ENCODE measurements at places on chromosomes 7 and 10.

- DNase-seq = no peak
Measured at GRCh38 chr7:156943091-156944041, 6.1 kb upstream of the NOM1 start.

GRCh38 chr10:75191821-75192568 lies 18.6 kb upstream of the VDAC2 start:
- DNase-seq = peak; percentile 91

GRCh38 chr7:56287429-56288138 lies 171.4 kb upstream of the NUPR2 start:
- DNase-seq = no peak

DNA sequence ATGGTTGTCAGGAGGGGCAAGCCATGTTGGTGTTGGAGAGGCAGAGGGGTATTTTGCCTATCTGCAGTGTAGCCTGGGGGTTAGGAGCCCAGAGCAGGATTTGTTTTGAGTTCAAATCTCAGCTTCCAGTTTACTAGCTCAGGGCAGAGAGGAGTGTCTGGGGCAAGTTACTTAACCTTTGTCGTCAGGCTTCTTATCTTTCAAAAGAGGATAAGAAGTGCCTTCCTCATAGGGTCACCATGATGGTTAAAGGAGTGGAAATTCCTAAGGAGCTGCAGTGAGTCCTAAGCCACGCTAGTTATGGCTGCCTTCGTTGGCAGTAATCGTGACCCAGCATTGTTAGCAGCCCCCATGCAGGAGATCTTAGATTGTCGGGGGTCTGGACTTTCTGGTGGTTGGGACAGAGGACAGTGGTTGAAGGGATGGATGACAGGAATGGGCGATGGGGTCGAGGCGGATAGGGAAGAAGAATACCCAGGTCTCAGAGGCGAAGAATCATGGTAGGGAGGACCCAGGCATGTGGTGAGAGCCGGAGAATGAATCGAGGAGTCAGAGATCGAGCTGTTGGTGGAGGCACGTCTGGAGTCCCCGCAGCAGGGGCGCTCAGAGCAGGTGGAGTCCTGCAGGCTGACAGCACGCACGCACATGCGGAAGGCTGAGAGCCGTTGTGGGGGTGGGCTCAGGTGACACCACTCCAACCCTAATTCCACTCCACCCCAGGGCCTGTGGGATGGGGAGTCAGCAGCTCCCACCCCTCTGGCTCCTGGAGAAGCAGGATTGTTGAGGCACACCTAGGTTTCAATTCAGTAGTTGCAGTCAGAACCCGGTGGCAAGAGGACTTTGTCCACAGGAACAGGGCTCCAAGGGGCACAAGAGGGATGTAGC lies 11.6 kb downstream of the ADCK2 start:
- DNase-seq = no peak

GRCh38 chr7:920351-921070 lies 34.0 kb downstream of the ADAP1 start:
- no peak for DNase-seq

- no peak for DNase-seq
Measured at GRCh38 chr10:76840802-76841201, 796.8 kb downstream of the KCNMA1 start.

DNA sequence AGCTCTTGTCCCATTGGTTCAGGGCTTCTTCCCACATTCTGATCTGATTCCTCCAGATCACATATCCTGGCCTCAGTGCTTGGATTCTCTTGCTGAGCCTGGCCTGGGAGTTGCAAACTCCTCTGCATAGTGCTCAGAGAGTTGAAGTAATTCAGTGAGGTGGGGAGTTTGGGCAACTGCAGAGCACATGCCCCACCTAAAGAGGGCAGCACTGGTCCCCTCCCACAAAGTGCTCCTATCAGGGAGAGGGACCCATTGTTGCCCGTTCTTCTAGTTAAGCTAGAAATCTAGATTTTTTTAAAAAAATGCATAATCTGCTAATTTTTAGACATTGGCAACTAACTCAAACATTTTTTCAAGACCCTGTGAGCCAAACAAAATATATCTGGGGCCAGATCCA lies 45.1 kb downstream of the CHN2 start:
- DNase-seq = no peak

DNA sequence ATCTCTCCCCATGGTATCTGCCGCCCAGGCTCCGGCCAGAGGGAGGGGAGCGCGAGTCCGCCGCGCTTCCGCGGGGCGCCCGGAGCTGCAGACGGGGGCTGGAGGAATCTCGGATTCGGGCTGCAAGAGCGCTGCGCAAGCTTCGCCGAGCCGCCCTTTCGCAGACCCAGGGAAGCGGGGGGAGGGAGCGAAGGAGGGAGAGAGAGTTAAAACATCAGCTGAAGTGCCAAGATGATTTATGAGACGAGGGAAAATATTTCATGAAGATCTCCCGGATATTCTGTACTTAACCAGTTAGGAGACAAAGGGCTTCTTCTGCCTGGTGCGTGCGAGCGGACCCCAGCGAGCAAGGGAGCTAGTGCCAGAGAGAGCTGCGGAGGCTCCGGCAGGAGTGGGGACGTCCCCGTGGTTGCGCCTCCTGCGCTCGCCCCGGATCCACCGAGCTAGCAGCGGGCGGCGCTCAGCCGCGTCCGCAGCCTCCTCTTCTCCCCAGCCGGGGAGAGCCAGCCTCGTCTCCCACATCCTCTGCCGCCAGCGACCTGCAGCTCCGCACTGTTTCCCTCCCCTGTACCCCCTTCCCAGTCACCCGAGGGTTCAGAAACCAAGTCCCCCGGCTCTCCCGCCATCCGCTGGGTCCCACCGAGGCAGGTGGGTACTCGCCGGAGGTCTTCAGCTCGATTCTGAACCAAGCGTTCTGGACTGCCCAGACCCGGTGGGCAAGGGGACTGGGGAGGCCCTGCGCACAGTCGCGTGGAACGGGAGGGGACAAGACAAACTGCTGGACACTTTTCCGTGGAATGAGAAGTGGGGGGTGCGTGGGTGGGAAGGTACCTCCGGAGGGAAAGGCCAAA lies 1.0 kb upstream of the PAX2 start:
- no peak for DNase-seq

GRCh38 chr7:93013446-93014061 lies 104.2 kb downstream of the SAMD9 start:
- peak; percentile 20 for DNase-seq

- DNase-seq = no peak
Measured at GRCh38 chr7:17166824-17167379, 131.6 kb upstream of the AHR start.

GRCh38 chr7:128066858-128067257 lies 35.6 kb upstream of the LRRC4 start:
- no peak for DNase-seq

GRCh38 chr7:148541891-148542504 lies 48.6 kb upstream of the C7orf33 start:
- DNase-seq = no peak

- DNase-seq = peak; percentile 88
Measured at GRCh38 chr7:55545496-55545895, 26.8 kb downstream of the VOPP1 start.

DNA sequence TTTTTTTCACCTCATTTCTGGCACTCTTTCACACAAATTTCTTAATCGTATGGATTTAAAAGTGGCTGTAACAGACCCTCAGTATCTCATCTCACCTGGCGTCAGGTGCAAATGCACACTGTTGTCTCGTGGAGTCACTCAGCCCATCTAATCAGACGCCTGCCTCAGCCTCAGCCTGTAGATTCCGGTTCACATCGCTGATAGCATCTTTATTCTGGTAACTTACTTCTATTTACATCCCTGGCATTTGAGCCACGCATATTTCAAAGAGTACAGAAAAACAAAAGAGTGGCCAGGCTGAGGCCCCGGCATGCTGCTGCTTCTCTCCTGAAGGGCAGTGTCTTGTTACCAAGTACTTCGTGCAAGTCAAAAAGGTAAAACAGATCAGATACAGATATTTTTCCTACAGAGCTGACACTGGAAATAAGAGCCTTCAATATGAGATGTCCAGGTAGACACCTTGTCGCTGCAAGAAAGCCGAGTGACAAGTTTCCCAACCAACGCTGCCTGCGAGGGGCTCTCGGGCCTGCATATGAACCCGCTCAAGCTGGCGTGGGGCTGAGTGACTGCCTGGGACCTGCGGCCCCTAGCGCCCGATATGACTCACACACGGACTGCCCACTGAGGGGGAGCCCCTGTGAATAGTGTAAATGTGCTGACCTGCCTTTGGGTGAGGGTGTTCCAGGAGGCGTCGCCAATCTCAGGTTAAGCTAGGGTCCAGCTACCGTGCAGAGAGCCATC lies 4.3 kb downstream of the VIPR2 start:
- DNase-seq = no peak

GRCh38 chr7:86933295-86933845 lies 126.1 kb downstream of the ELAPOR2 start:
- no peak for DNase-seq

GRCh38 chr7:50558294-50559053 lies 6.7 kb downstream of the DDC start:
- DNase-seq = no peak

DNA sequence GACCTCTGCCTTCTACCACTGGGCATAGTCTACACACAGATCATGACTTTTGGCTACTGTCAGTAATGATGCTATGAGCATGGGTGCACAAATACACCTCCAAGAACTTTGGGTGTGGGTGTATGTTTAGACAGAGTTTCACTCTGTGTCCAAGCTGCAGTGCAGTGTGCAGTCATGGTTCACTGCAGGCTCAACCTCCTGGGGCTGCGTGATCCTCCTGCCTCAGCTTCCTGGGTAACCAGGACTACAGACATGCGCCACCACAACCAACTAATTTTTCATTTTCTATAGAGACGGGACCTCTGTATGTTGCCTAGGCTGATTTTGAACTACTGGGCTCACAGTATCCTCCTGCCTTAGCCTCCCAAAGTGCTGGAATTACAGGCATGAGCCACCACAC lies 194.4 kb downstream of the NSUN6 start:
- DNase-seq = no peak

- no peak for DNase-seq
Measured at GRCh38 chr10:95550073-95550672, 11.0 kb downstream of the SORBS1 start.

GRCh38 chr10:60964257-60965235 lies 20.6 kb upstream of the RHOBTB1 start:
- peak; percentile 86 for DNase-seq

DNA sequence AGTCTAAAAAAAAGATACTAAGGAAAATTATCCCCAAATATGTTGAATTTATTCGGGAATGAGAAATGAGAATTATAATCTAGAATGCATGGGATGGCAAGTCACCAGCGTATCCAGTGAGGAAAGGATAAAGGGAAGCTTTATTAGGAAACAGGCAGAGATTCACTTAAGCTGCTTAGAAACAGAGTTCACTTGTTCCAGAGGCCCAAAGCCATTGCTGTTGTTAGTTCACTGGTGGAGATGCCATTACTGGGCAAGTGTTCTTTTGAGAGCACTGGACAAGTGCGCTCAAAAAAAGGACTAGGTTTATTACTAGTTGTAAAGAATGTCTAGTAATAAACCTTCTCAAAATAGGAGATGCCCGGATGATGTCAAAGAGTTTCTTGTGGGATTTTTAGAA lies 51.2 kb downstream of the MICU1 start:
- no peak for DNase-seq

DNA sequence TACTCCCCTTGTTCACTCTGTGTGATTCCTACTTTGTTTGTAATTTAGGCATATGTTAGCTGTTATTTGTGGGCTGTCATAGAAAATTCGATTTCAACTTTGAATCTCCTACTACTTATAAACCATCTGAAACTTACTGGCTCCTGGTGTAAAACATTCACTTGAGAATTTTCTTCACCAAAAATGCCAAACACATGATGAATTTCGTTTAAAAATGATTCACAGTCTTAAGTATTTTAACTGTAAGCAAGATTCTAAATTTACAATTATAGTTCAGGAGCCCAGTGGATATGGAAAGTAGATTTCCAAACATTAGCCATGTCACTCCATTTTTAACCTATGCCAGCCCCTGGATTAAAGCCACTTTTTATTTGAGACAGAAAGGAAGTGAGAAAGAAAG lies 3.1 kb downstream of the CPED1 start:
- DNase-seq = peak; percentile 81

- peak; percentile 21 for DNase-seq
Measured at GRCh38 chr10:94963901-94964300, 25.4 kb downstream of the CYP2C9 start.

DNA sequence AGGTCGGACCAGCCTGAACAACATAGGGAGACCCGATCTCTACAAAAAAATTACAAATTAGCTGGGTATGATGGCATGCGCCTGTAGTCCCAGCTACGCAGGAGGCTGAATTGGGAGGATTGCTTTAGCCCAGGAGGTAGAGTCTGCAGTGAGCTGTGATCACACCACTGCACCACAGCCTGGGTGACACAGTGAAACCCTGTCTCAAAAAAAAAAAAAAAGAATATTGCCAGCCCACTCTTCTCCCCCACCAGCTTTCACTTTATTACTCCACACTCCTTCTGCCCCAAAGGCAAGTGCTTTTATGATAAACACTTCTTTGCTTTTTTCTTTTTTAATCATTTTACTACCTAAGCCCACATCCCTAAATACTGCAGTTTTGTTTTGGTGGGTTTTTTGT lies 14.8 kb downstream of the RAB19 start:
- no peak for DNase-seq

DNA sequence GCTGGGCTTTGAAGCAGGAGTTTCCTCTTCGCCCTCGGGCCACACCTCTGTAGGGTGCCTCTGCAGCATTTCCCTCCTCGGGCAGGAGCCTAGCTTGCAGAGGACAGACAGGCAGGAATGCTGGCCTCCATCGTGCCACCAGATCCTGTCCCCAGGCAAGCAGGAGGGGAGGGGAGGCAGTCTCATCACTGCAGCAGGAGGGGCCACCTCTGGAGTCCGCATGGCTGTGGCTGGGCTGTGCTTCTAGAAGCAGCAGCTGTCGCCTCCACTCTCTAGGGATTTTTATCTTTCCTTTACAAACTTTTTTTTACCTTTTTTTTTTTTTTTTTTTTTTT lies 181.4 kb downstream of the CUX1 start:
- DNase-seq = no peak

DNA sequence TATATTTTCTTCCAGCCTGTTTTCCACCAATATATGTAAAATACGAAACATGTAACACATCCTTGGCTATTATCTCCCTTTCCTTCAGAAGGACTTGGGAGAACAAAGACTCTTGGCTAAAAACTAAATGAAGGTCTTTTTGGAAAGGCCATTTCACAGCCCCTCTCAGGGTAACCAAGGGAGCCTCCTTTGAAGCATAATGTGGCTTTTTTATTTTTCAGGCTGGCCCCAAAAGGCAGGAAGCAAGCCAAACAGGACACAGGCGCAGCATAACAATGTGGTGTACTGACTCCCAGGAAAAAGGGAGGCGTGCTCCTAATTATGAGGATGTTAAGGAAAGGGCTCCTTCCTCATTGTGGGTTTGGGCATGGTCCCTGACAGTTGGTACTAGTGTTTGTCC lies 30.3 kb upstream of the CCSER2 start:
- no peak for DNase-seq

- DNase-seq = no peak
Measured at GRCh38 chr7:137893143-137893742, 46.5 kb upstream of the DGKI start.

DNA sequence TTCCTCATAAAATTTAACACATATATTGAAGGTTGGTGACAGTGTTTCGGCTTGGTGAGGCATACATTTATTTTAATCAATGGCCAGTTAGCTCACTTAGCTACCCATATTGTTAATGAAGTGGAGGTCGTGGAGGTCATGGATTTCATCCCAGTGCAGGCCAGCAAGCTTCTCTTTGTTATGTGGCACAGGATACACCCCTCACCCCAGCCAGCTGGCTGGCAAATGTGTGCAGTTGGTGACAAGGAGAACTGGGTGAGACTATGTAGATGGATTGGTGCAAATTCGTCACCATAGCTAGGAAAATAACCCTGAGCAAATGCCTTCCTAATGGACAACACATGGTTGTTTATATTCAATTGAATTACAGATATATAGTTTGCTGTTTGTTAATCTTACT lies 50.5 kb upstream of the FOXP2 start:
- no peak for DNase-seq
